ENCODE measurements at places on chromosomes 11 and 22.

- no peak for DNase-seq
These were observed 21.2 kb downstream of the PLAAT3 start for GRCh38 chr11:63592975-63593395.

GRCh38 chr11:44857490-44858090, 93.1 kb downstream of the TP53I11 start:
- no peak for DNase-seq

DNA sequence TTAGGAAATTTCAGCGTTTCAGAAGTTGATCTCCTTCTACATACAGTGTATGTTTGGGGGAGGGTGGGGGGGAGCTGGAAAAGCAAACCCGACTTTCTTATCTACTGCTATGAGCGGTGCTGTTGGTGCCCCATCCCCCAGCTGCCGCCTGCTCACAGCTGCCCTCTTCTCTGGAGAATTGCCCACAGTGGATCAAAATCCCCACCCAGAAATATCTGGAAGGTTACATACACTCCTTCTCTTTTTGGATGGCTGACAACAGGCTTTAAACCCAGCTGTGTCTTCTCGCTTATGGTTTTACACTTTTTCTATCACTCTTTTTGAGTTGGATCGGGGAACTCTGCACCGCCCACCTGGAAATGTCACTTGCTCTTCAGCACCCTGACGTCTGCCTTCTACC, 56.4 kb downstream of the DHCR7 start:
- no peak for DNase-seq

DNA sequence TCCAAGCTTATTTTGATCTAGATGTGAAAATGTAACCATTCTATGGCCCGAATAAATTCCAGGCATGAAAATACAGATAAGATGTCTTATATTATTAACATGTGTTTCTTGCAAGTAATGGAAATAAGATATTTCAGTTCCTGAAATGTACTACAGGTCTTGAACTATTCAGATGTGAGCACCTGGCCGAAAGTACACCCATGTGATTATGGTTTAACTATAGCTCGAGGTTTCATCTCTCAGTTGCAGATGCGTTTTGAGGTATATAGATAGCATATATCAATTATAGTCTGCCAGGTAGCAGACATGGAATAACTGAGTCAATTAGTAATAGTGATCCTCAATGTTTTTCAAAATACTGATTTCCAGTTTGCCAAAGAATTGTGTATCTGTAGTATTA, 68.3 kb downstream of the DDIAS start:
- DNase-seq, result no peak

DNA sequence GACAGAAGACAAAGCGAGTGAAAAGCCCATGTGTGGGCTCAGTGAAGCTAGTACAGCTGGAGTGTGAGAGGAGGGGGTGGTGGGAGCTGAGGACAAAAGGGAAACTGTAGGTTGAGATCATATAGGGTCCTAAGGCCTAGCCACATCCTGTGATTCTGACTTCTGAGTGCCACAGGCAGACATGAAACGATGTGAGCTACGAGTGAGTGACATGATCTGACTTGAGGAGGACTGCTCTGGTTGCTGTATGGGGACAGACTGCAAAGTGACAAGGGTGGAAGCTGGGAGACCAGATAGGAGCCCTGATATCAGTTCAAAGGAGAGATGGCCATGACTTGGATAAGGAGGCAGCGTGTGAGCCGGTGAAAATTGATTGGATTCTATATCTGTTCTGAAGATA, 85.4 kb downstream of the MICAL2 start:
- no peak for DNase-seq

GRCh38 chr11:63595296-63595695, 18.9 kb downstream of the PLAAT3 start:
- no peak for DNase-seq

DNA sequence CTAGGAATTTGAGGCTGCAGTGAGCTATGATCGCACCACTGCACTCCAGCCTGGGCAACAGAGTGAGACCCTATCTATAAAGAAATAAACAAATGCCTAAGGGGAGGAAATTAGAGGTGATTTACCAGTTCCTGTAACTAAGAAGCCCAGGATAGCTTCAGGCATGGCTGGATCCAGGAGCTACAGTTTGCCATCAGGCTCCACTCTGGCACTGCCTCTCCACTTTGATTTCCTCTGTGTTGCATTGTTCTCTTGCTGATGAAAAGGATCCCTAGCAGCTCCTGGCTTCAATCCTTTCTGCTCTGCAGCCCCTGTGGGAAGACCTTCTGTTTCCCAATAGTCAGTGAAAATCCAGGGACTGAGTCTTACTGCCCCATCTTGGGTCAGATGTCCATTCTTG, 20.1 kb upstream of the FADD start:
- no peak for DNase-seq

All from AG09319 (cell line).